ENCODE measurements at places on chromosomes 1 and 21. TPM values are rescaled to one million over a fixed set of nuclear protein-coding genes. Genes with fewer than 3 reads are reported as not detected.

DNA sequence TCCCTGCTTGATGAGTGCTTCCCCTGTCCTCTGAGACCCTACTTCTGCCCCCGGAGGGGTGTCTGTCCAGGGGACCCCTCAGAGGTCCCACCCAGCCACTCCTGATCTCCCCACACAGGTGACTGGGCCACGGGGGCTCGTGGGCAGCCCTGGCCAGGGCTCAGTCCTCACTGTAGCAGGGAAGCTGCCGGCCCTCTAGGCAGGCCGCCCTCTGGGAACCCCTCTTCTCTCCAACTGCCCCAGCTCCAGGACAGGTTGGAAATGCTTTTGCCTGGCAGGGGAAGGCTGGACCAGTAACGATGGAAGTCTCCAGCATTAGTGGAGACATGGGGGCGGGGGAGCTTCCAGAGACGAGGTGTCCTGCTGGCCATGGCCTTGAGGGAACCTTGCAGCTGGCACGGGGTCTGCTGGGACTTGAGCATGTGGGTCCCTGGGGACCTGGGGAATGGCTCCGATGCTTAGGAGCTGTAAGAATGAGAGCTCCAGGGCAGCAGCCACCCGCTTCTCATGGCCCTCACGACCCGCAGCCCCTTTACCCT, 3.1 kb upstream of the FNDC10 start:
- ATAC-seq, result no peak

DNA sequence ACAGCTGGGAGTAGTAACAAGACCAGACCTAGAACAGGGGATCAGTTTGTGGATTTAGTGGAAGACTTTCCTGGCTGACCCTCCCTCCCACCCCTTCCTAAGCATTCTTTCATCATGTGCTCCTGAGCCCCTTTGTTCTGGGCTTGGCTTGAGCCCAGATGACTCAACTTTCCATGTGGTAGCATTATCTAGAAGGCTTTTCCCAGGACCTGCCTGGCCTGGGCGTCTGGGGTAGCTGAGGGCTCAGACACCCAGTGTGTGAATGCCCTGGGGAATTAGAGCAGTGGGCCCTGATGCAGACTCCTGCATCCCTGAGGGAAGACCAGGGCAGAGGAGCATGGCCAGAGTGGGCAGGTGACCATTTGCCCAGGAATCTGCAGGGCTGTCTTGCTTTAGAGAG, 44.1 kb upstream of the TSPAN2 start:
- ATAC-seq, result no peak

- ATAC-seq, result no peak
These were observed 47.6 kb downstream of the ATP1A1 start for GRCh38 chr1:116420417-116421200.

DNA sequence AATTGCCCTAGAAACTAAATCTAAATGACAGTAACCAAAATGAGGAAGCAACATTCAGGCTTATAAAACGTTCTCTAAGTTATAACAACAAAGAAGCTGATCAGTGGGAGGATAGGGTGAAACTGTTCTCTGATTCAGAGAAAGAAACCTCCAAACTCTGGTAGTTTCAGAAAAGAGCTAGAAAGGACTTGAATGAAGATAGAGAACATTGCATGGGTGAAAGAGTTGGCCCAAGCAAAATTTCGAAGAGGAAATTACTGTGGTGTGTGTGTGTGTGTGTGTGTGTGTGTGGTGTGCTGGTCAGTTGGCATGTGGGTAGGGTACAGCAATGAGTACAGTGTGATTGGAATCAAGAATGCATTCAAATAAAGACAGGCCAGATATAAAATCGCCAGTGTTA, 16.5 kb upstream of the SPAG17 start:
- no peak for ATAC-seq

- no peak for ATAC-seq
These were observed 288.5 kb upstream of the POU3F1 start for GRCh38 chr1:38334930-38335592.

DNA sequence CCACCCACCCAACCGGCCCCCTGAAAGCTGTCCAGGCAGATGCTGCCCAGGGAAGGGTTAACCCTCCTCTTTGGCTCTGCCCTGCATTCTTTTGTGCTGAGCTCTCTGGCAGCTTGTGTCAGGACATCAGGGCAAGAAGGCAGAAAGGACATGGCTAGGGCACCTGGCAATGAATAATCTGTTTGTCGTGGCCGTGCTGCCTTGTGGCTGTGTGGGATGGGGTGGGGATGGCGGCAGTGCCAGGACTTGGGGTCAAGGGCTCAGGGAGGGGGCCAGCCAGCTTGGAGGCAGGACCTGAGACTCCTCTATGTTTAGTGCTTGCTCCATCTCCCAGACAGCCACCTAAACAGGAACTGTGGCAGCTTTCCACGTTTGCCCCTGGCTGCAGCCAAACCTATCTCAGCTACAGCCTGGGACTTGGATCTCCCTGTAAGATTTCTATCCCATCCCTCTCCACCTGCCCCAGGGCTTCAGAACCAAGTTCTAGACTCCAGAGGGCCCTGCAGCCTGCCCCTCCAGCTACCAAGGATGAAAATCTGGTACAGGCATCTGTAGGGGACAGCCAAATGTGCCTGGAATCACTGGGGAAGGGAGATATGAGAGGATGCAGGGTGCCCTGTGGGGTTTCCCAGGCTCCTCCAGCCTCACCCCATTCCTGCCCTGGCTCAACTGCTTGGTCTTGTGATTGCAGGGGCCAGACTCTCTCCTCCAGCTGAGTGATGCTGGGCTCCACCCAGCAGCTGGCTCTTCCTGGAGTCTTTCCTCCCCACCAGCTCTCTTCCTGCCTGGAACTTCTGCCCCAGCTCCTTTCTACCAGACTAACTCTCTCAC, 9.6 kb upstream of the GPR37L1 start:
- peak; percentile 65 for ATAC-seq

- ATAC-seq, result no peak
These were observed 64.4 kb upstream of the TLR5 start for GRCh38 chr1:223207293-223208066.

- ATAC-seq, result no peak
These were observed 6.9 kb upstream of the PRSS38 start for GRCh38 chr1:227808566-227808965.

GRCh38 chr1:32500387-32501209, 35.7 kb downstream of the ZBTB8B start:
- peak; percentile 89 for ATAC-seq

GRCh38 chr1:1302951-1303509, 4.7 kb downstream of the ACAP3 start:
- no peak for ATAC-seq

- peak; percentile 50 for ATAC-seq
These were observed 65.5 kb downstream of the UBE2U start for GRCh38 chr1:64268653-64269557.

GRCh38 chr1:178488393-178488792, 8.4 kb downstream of the CLEC20A start:
- no peak for ATAC-seq

DNA sequence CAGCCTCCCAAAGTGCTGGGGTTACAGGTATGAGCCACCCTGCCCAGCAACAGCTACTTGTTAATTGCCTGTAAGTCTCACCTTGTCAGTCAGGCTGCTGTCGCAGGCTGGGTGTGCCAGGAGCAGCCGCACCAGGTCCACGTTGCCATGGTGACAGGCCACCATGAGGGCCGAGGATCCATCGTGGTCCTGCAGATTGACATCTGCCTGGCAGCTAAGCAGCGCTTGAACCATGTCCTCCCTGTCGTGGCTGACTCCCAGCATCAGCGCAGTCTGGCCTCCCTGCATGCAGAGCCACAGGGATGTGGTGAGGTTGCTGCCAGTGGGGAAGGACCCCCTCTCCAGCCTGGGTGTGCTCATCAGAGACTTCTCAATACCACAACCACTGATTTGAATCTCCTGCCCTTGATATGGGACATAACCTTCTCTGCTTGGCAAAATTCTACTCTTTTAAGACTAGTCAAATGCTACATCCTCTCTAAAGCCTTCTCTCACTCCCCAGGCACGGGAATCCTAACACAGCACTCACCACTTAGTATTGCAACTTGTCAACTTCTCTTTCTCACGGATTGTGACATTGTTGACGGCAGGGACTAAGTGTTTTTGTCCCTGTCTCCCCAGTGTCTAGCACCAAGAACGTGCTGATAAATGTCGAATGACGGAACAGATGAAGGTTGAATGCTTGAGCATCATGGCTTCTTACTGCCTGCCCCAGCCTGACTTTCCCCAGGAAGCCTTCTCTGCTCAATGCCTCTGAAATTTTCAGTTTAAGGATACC, 52.9 kb downstream of the L1TD1 start:
- no peak for ATAC-seq

DNA sequence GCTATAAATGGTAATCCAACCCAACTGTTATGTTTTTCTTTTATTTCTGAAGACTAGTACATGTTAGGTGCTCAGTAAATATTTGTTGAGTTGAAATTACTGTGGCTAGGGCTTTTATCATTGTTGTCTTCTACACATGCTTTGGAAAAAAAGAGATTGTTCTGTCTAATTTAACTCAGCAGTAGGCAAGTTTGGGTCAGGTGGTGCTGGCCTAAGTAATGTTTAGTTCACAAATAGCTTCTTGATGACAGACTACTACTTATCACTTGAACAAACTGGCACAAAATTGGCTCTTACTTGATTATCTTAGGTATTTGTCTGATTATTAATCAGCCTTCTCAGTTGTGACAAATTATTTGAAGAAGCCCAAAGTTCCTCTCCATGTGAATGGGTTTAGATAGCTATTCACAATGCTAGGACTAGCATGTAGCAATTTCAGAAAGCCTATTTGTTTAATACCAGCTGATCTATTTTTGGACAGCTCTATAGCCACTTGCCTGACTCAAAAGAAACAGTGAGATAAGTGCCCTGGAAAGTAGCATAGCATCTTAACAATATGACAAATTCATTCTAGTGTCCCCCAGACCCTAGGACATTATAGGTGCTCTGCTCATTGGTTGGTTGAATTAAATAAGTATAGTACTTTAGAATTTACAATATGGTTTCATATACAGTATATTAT, 32.6 kb downstream of the TMEM200B start:
- no peak for ATAC-seq

- ATAC-seq, result no peak
These were observed 130.8 kb downstream of the PRDM2 start for GRCh38 chr1:13830616-13831280.

GRCh38 chr1:204255225-204255624, 41.4 kb upstream of the GOLT1A start:
- no peak for ATAC-seq

DNA sequence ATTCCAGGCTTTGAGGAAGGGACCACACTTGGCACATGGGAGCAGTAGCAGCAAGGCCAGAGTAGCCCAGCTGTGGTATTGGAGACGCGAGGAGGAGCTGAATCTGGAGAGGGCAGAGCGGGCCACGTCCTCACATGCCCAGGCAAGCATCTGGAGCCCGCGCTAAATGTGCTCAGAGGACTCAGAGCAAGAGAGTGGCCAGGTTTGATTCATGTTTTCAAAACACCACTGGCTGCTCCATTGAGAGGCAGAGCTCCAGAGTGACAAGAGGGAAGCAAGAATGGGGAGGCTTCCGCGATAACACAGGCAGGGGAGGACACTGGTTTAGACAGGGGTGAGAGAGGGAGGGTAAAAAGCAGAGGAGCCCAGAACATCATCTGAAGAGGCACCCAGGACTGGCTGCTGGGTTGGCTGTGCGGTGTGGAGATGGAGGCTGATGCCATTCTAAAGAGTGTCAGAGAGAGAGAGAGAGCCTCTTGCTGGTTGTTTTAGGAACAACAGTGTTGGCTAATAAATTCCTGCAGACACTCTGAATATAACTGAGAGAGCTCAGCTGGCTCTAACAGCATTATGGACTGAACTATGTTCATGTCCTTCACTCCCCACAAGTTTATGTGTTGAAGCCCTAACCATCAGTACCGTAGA, 32.3 kb downstream of the RCAN1 start:
- no peak for ATAC-seq

- ATAC-seq, result no peak
These were observed 12.0 kb upstream of the CASZ1 start for GRCh38 chr1:10808441-10808840.

DNA sequence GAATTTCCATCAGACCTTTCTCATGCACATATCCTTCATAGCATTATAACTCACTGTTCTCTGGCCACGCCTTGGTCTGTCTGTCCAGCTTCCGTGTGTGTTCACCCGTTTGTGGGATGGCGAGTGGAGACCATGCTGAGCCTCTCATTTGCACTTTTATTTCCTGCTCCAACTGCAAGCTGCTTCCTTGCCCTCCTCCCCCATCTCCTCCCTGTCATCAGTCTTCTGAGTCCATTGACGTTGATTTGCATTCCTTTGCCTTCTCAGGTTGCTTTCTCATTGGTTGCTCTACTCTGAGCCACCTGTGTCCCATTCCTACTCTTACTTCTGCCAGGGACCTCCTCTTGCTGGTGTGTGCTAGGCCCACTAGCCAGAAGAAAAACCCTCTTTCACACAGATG, 146.4 kb downstream of the NOS1AP start:
- ATAC-seq, result no peak

DNA sequence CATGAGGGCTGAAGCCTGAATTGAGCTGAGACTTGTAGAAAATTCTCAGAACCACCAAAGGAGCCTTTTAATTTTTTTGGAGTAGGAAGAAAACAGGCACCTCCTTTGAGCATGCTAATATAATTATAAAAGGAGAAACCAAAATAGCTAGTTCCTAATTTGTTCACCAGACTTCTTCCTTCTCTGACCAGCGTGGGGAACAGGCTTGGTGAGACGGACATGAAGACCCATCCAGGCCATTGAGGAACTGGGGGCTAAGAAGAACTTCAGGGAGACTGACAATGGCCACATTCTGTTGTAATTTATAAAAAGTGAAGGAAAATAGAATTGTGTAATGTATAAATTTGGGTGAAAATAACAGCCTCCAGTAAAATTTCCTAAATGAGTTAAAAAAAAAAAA, 62.6 kb downstream of the MAN1C1 start:
- no peak for ATAC-seq

GRCh38 chr1:226181996-226182714, 4.4 kb downstream of the ACBD3 start:
- ATAC-seq, result peak; percentile 35

DNA sequence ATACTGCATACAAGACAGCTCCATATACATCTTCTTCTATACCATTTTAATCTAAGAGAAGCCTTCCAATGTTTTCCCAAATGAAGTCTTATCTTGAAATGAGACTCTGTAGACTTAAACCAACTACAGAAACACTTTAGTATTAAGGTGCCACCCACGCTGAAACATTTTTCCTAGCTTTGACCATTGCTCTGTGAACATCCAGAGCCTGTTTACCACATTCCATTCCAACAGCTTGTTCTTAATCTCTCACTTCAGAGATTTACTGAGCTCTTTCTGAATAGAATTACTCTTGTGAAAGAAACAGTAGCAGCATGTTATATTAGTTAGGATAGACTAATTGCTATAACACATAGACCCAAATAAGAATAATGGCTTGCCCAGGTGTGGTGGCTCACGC, 19.6 kb upstream of the POGZ start:
- no peak for ATAC-seq

The FTCD gene
- not detected for total RNA-seq

The SPATA21 gene
- 0.12 TPM for total RNA-seq

The RHBG gene
- not detected for total RNA-seq

The TLCD4 gene
- 19.5 TPM for total RNA-seq

The CFHR1 gene
- total RNA-seq, result not detected

The RIPPLY3 gene
- not detected for total RNA-seq

The ARHGEF16 gene
- total RNA-seq, result 2.3 TPM

The LEFTY1 gene
- total RNA-seq, result 1.4 TPM
